AG09319 (cell line): ENCODE measurements at places on chromosomes 13 and 19.

DNA sequence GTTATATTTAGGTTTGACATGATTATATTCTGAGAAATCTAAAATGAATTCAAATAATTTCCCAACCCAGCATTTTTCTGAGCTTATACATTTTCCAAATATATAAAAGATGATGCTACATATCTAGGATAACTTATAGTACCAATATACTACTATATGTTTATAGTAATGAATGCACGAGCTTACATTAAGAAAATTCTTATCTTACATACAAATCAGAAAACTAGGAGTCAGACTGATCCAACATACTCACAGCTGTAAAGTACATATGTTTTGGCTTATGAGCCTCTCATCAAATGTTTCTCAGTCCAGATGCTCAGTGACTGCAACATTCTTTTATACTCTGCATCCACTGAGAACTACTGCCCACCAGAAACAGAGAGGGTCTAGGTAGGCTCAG is 491.3 kb upstream of the KLF12 start:
- DNase-seq, result no peak

GRCh38 chr19:1417145-1417544 is 9.8 kb downstream of the DAZAP1 start:
- no peak for DNase-seq

- no peak for DNase-seq
Measured at GRCh38 chr19:19227217-19227616, 15.5 kb downstream of the NCAN start.

DNA sequence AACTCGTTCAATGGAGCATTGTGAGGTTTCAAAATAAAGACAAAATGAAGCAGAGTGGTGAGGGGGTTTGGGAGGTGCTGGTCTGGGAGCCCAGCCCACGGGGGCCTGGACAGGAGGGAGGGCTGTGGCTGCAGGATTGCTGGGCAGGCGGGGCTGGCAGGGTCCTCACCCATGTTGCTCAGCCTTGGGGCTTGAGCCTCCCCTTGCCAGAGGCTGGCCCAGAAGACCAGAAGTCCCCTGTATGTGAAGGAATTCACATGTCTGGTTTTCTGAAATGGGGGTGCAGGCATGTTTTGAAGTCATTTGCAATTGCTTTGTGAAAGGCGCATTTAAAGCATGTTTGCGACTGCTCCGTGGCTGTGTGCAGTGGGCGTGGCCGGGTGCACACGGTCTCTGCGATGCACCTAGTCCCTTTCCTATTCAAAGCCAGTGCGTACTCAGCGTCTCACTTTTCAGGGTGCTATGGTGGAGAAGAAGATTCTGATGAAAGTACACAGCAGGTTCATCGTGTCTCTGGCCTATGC is 2.3 kb downstream of the GRK1 start:
- no peak for DNase-seq

- DNase-seq, result no peak
Measured at GRCh38 chr19:8700956-8701355, 2.4 kb upstream of the ACTL9 start.

GRCh38 chr19:7360393-7360984 is 11.8 kb downstream of the ARHGEF18 start:
- DNase-seq, result no peak

GRCh38 chr19:5052515-5052914 is 83.6 kb downstream of the KDM4B start:
- DNase-seq, result no peak

DNA sequence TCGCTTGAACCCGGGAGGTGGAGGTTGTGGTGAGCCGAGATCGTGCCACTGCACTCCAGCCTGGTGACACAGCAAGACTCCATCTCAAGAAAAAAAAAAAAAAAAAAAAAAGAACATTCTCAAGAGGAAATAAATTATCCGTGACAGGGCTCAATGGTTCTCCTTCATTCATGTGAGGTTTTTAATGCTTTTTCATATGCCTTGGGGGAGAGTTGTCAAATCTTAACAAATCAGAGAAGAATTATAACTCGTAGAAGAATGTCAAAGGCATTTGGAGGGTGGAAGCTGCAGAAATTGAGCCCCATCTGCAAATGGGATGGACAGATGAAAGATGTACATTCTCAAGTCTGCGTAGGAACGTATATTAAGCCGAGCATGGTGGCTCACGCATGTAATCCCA is 34.9 kb upstream of the HOMER3 start:
- no peak for DNase-seq

DNA sequence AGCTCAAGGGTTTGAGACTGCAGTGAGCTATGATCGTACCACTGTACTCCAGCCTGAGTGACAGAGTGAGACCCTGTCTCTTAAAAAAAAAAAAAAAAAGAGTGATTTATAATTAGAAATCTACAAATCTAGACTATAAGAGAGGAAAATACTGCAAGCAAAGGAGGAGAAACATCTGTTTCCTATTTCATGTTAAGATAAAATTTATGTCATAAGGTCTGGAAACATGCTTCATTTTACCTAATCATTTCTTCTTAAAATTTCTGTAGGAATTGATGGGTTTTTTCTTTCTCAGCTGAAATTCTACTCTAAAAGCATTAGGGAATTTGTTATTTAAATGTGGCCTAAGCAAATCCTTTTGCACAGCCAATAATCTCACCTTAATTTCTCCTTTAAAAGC is 53.2 kb downstream of the C13orf42 start:
- DNase-seq, result no peak

DNA sequence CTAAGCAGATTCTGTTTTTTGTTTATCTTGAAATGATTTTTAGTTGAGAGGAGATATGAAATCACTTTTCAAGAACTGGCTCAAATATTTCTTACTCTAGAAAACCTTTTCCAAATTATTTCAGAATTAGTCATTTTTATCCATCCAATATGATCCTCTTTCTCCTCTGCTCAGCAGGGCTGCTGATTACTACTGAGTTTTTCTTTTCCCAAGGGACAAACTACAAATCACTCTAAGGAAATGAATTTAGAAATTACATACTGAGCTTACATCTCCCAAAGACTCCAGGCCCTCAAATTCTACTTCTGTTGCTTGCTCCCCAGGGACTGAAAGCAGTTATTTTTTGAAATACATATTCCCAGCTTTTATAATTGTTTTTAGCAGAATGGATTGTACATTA is 87.4 kb upstream of the UFM1 start:
- peak; percentile 5 for DNase-seq

DNA sequence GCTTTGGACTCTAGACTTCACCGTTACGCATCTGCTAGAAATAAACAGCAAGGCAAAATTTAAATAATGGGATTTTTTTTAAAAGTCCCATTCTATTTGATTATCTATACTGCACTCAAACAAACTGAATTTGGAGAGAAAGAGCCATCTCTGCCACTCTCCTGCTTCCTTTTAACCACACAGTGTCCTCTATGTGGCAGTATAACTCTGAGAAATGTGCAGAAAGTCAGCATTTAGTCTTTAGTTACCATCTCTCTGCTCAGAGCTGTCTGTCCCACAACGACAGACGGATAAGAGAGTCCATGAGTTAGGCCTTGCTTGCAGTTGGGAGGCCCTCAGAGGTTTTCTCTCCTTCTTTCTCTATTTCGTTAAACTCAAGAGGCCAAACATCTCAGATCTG is 21.2 kb downstream of the CCNA1 start:
- no peak for DNase-seq

GRCh38 chr13:25753976-25754375 is 297.8 kb downstream of the SHISA2 start:
- DNase-seq, result no peak

DNA sequence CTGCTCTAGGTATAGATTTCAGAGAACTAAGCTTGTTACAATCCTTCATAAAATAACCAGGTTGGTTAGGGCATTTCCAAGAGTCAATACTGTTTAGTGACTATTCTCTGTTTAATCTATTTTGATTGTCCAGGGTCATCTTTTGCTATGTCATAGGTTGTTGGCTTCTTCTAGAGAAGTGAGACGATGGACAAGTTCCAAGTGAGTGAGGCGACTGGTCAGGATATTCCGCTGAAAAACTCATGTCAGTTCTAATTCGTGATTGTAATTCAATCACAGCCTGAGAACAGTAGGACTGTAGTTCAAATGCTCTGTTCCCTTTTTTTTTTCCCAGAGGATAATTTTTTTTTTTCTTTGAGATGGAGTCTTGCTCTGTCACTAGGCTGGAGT is 15.8 kb upstream of the ALOX5AP start:
- no peak for DNase-seq

GRCh38 chr13:98797456-98797855 is 45.0 kb upstream of the SLC15A1 start:
- DNase-seq, result no peak

DNA sequence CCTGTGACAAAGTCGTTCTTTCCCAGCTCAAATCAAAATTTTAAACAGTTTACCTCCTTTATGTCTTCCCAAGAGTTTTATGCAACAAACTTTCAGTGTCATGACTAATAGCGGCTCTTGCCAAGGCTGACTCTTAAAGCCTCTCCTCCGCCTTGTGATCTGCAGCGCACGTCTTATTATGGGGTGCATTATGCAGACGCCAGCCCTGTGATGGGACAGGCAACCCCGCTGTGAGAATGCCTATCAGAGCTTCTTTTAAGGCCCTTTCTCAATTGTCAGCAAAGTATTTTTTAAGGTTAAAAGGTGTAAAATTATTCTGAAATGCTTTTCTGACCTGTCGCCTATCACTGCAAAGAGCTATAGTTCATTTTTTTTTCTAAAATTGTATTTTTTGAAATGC is 152.8 kb downstream of the SOX1 start:
- no peak for DNase-seq
